RWPE1 (cell line): ENCODE measurements at places on chromosomes 3 and 15.

- peak; percentile 74 for DNase-seq
Observed at GRCh38 chr15:82936966-82937711, 15.4 kb downstream of the HOMER2 start.

GRCh38 chr3:99777708-99778107 lies 40.0 kb upstream of the CMSS1 start:
- DNase-seq, result no peak

- peak; percentile 83 for DNase-seq
Observed at GRCh38 chr3:160006282-160007163, 17.9 kb downstream of the IL12A start.

- DNase-seq, result no peak
Observed at GRCh38 chr15:44308415-44308814, 19.9 kb downstream of the GOLM2 start.

GRCh38 chr3:159448902-159449301 lies 539.7 kb upstream of the IL12A start:
- DNase-seq, result no peak

DNA sequence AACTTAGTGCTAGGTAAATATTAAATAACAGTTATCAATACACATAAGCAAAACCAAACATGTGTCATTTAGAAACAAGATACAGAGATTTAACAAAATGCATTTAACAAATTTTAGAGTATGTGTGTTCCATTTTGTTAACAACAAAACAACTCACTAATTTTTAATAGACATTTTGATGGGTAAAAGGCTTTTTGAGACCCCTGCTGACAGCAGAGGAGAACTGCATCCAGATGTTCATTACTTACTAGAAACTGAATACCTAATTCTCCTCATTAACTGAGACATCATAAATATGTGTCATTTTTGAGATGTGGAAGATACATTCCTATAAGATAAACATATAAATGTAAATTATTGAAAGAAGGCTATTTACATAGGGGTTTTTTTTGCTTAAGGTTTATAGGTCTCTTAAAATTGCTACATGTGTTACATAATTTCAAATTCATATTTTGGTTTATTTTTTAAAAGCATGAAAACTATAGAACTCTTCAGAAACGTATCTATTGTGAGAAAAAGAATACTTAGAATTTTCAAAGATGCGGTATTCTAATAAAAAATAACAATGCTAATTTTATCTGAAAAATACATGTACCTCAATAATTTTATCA lies 1009.8 kb downstream of the TUSC7 start:
- DNase-seq, result peak; percentile 34

DNA sequence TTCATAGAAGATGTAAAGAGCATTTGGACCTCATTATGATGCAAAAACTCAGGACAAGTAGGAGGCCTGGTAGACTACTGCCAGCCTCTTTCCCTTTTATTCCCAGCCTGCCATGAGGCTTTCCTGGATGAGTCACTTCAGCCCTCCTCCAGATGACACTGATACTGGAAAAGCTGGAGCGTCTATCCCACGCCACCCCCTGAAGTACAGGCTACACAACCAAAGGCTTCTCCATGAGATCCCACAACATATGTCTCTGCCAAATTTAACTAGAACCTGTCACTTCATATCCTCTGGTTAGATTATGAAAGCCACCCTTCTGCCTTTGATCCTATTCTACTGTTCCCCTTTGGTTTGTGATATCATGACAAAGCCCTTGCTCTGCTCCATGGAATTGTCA lies 56.1 kb upstream of the CPNE4 start:
- DNase-seq, result no peak

- DNase-seq, result no peak
Observed at GRCh38 chr3:32551087-32551486, 19.6 kb downstream of the DYNC1LI1 start.

DNA sequence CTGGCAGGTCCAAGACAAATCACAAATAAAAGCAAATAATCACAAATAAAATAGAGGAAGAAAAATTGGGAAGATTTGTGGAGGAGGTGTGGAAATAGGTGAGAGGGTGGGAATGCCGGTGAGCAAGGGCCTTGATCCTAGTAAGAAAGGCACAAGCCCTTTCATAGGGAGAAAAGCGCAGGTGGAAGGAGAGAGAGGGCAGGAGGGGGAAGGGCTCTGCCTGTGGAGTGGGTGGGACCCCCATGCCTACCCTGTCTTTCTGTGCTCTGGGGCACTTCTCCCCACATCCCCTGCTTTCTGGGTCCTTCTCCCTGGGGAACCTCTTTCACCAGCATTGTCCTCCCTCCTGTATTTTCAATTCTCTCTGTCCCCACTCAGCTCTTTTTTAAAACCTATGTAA lies 711 bp upstream of the TGM5 start:
- DNase-seq, result no peak
